Left lobe of liver (tissue), 2 donors: ENCODE measurements at places on chromosomes 16 and 17. TPM values are rescaled to one million over a fixed set of nuclear protein-coding genes. Genes with fewer than 3 reads are reported as not detected.

Gene TEKT1
- total RNA-seq, result not detected

Gene POLR2C
- total RNA-seq, result 34.1 TPM

Gene KRTAP3-1
- total RNA-seq, result not detected

Gene MPV17L
- total RNA-seq, result 14.6 TPM

Gene IL4R
- 51.4 TPM for total RNA-seq

Gene NLGN2
- 3.9 TPM for total RNA-seq

Gene SLFN5
- total RNA-seq, result 5.2 TPM

Gene ITGAD
- total RNA-seq, result 0.70 TPM

Gene ZMYND15
- total RNA-seq, result 0.63 TPM
